GM12878 (cell line): ENCODE measurements at places on chromosomes 2 and 18. TPM values are rescaled to one million over a fixed set of nuclear protein-coding genes. Genes with fewer than 3 reads are reported as not detected.
A peak's percentile ranks its signal among the peaks of the same experiment; 100 is the strongest.

GRCh38 chr2:219178377-219179175 lies 501 bp downstream of the RETREG2 start:
- no peak for DNase-seq

GRCh38 chr2:3307236-3307635 lies 70.4 kb downstream of the EIPR1 start:
- no peak for DNase-seq

GRCh38 chr2:98556344-98557033 lies 51.8 kb downstream of the COA5 start:
- no peak for DNase-seq

DNA sequence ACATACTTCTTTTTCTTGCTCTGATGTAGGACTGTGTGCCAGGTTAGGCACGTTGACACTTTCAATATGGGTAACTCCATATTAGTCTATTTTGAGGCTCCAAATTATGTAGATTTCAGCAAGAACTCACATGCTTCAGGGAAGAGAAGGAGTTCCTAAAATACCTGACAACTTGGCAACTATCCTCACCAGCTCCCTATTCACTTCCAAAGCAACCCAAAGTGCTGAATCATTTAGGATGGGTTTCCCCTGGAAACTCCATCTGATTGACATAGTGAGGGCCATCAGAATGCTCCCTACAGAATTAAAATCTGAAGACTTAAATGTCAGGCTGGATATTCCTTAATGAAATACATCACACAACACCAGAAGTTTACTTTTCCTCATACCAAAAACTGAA lies 32.5 kb upstream of the NFU1 start:
- no peak for DNase-seq

- no peak for DNase-seq
These were observed 584.3 kb downstream of the BCL11A start for GRCh38 chr2:59969161-59969560.

- DNase-seq = no peak
These were observed 127.7 kb upstream of the EPAS1 start for GRCh38 chr2:46169467-46169866.

- no peak for DNase-seq
These were observed 112.1 kb downstream of the UPP2 start for GRCh38 chr2:158213773-158214172.

GRCh38 chr18:8946066-8946838 lies 156.2 kb upstream of the NDUFV2 start:
- DNase-seq = no peak

- no peak for DNase-seq
These were observed 7.2 kb downstream of the PTPN4 start for GRCh38 chr2:119766944-119767343.

DNA sequence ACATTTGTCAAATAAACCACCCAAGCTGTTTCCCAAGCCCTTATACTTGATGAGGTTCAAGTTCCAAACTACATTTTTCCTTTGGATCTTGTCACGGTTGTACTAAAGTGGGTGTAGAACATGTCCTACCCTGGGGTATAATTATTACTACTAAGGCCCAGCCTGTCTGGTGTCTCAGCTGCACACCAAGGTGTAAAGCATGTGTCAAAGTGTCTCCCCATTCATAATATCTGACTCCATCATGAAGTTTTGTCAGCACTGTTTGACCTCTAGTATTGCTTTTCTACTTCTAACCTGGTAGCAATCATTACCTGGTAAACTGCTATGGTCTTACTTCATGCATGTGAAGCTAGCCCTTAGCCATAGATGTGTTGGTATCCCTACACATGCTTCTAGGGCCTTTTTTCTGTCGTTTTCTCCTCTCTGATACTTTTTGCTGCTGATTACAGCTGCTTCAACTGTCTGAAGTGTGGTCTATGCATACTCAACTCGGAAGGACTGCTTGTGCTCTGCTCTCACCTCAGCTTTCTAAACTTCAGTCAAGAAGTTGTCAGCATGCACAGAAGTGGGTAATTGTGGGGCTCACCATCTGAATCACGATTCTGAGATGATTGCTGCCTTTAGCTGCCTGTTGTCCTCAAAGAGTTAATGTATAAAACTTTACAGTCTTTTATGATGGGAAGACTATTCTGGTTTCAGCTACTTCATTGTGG lies 445.7 kb upstream of the TRIB2 start:
- DNase-seq = no peak

GRCh38 chr18:80194874-80195570 lies 52.3 kb downstream of the PARD6G start:
- peak; percentile 48 for DNase-seq

GRCh38 chr18:77059294-77059916 lies 73.2 kb downstream of the MBP start:
- no peak for DNase-seq

- DNase-seq = no peak
These were observed 10.7 kb downstream of the GPR45 start for GRCh38 chr2:105252271-105252670.

DNA sequence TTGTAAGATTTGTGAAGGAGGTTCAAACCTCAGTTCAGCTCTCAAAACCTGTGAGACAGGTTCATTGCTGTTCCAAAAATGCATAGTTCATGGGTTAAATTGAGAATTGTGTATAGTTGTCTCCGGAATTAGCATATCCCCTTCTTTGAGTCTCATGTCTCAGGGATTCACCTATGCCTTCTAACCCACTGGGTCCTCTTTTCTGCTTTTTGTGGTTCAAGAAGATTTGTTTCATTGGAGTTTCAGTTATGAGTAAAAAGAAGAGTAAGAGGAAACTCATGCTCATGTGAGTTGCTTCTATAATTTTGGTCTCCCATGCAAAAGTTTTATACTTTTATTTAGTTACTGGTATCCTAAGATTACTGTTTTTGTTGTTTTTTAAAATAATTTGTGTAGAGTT lies 1219.8 kb upstream of the ZEB2 start:
- DNase-seq = no peak

DNA sequence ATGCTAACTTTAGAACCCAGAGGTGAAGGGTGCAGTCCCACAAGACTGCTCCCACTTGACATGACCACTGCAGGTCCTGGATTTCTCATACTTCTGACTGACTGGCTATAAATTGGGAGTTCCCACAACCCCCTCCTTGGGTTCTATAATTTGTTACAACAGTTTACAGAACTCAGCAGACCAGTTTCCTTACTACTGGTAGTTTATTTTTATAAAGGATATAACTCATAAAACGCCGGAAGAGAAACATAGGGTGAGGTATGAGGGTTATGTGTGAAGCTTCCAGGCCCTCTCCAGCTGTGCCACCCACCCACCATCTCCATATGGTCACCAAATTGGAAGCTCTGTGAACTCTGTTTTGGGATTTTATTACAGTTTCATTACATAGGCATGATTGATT lies 839.6 kb downstream of the TSN start:
- DNase-seq = no peak

DNA sequence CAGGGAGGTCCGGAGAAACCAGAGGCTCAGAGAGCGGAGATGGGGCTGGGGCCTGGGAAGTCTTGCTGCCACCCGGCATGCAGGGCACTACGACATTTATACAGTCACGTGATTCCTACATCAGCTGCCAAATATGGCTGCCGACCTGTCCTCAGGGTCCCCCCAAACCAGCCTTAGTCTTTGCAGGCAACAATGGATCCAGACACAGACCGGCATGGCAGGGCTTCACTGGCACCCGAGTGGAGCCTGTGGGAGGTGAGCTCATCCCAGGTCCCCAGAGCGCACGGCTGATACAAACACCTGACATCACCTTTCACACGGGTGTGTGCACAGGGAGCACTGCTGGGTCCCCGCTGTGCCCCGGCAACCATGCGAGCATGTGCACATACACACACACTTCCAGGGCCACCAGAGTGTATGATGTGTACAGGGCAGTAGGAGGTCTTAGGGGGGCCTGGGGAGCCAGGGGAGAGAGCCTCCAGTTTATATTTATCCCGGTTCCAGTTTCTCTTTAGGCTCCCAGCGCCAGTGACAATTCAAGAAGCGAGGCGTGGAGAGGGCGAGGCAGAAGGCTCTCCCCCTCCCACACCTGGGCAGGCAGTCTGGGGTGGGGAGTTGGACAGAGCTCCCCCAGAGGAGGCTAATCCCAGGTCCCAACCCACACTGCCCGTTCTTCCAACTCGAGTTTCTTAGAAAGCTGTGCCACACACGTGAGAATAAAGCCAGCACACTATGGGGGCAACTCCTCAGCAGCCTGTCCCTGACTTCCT lies 2.7 kb downstream of the SEMA4C start:
- DNase-seq = no peak

- DNase-seq = no peak
These were observed 316.1 kb downstream of the PTH2R start for GRCh38 chr2:208722731-208723130.

DNA sequence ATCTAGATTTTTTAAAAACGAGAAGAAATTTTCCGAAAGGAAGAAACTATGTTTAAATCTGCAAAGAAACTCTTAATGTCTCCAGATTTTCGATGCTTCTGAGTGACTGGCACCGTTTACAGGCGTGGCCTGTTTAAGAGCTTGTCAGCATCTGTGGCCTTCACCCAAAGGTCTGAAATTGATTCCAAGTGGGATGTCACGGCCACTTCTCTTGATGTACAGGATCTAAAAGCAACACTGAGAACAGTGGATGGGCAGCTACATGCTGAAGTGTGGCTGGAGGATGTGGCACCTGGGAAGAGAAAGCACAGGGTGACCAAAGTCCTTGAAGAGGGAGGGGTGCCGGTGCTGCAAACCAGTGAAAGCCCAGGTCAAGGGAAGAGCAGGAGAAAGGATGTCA lies 28.0 kb downstream of the EMILIN2 start:
- no peak for DNase-seq

GRCh38 chr18:11839556-11839955 lies 11.7 kb upstream of the CHMP1B start:
- no peak for DNase-seq

GRCh38 chr2:137747509-137747908 lies 216.8 kb upstream of the HNMT start:
- DNase-seq = no peak

GRCh38 chr2:237427769-237428506 lies 14.0 kb upstream of the COL6A3 start:
- DNase-seq = peak; percentile 35

- no peak for DNase-seq
These were observed 12.6 kb downstream of the GPR35 start for GRCh38 chr2:240637901-240638345.

- no peak for DNase-seq
These were observed 21.2 kb downstream of the GRB14 start for GRCh38 chr2:164599954-164600589.

DNA sequence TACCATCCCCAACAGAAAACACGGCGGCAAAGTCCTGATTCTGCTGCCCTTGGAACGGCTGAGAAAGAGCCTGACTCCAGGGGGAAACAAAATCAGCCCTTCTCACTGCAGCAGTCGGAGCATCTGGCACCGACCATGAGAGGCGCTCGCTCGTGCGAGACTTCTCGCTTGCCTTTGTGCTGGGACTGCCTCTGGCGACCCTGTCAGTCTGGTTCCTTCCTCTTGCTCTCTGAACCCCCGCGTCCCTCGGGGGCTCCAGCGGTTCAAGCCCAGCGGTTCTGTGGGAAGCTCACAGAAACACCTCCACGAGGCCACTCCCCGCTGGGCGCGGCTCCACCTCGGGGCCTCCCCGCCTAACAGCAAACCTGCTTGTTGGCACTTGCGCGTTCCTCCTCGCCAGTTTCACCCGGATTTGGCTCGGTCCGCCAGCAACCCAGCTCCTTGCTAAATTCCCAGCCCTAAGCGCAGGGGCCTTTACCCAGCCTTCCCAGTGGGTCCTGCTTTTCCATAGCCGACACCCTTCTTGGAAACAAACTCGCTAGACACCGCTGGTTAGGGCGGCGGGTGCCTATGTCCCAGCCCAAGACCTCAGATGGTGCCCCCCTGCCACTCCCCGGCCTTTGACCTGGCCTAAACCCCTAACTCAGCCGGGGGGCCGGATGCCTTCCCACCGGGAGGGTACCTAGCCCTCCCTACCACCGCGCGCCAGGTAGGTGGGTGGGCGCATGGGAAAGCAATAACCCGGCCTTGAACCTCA lies 2.2 kb downstream of the RND3 start:
- DNase-seq = no peak

Gene SPAST
- 13.9 and 16.0 TPM in 2 replicates for total RNA-seq

Gene NEUROD1
- not detected in 2 replicates for total RNA-seq

Gene ACOXL
- total RNA-seq = 0.51 and 1.1 TPM in 2 replicates

Gene GCG
- 0.29 TPM in 1 of 2 replicates, not detected in the other for total RNA-seq

Gene SERPINB3
- not detected in 2 replicates for total RNA-seq

Gene CHPF
- 11.6 and 12.2 TPM in 2 replicates for total RNA-seq

Gene RSAD2
- total RNA-seq = 0.87 and 1.2 TPM in 2 replicates

Gene FER1L5
- not detected in 2 replicates for total RNA-seq

Gene IL36RN
- not detected in 2 replicates for total RNA-seq

Gene CD207
- total RNA-seq = not detected in 2 replicates

Gene DUSP2
- 181 and 194 TPM in 2 replicates for total RNA-seq

Gene COLEC12
- 0.03 and 0.05 TPM in 2 replicates for total RNA-seq

Gene CRYGA
- not detected in 2 replicates for total RNA-seq

Gene HTR2B
- total RNA-seq = 0.13 and 0.19 TPM in 2 replicates

Gene UCN
- 1.1 and 2.0 TPM in 2 replicates for total RNA-seq

Gene NDUFV2
- 254 and 267 TPM in 2 replicates for total RNA-seq

Gene IL1RL2
- total RNA-seq = not detected in 2 replicates

Gene ANKRD30BL
- 0.05 TPM in 1 of 2 replicates, not detected in the other for total RNA-seq

Gene LIMS4
- total RNA-seq = 0.40 and 0.49 TPM in 2 replicates

Gene SAG
- total RNA-seq = 0.69 TPM in 1 of 2 replicates, not detected in the other

Gene CNRIP1
- total RNA-seq = not detected in 2 replicates

Gene KCNG2
- total RNA-seq = not detected in 2 replicates
